ELR (cell line): ENCODE measurements at places on chromosomes 3 and 15.

- DNase-seq: peak; percentile 9
Measured at GRCh38 chr3:145015253-145015652, 1043.6 kb downstream of the DIPK2A start.

- DNase-seq: no peak
Measured at GRCh38 chr15:41647262-41647661, 12.9 kb upstream of the MGA start.

DNA sequence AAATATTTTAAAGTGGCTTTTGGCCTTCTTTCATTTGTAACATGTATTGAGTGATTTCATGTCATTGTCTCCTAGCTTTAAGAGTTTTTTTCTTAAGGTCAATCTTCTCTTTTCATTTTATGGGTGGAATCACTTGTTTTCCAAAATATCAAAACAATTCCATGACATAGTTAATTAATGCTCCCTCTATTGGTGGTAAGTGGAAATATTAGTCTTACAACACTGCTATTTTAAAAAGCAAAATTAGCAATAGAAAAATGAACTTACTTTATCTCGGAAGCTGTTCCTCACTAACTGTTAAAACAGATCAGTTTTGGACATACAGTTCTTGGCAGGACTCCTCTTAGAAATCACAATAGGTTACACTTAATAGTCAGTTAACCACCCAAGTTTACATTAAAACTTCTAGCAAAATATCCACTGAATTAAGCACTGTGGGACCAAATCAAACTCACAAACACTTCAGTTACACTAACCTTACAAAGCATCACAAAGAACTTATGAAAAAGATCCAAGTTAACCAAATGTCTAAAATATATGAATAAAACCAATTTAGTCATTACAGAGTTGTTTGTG lies 42.4 kb downstream of the TIGIT start:
- peak; percentile 37 for DNase-seq

- DNase-seq: no peak
Measured at GRCh38 chr15:99122831-99123712, 18.2 kb downstream of the SYNM start.

DNA sequence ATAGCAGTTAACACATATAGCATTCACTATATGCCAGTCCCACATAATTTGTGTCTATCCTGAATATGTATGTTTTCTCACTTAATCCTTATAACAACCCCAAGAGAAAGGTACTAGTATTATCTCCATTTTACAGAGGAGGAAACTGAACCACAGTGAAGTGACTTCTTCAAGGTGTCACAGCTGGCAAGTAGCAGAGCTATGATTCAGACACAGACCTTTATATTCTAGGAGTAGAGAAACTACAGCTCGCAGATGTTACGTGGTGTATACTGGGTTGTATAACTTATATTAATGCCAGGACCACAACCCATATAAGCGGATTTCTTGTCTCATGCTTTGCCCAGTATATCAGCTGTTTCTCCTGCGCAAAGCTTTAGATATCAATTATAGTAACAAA lies 29.5 kb upstream of the ICE2 start:
- DNase-seq: no peak

GRCh38 chr3:126294211-126294808 lies 62.9 kb downstream of the KLF15 start:
- no peak for DNase-seq

GRCh38 chr3:55453886-55454496 lies 33.1 kb downstream of the WNT5A start:
- no peak for DNase-seq

GRCh38 chr15:38486936-38487335 lies 33.0 kb downstream of the FAM98B start:
- DNase-seq: no peak

DNA sequence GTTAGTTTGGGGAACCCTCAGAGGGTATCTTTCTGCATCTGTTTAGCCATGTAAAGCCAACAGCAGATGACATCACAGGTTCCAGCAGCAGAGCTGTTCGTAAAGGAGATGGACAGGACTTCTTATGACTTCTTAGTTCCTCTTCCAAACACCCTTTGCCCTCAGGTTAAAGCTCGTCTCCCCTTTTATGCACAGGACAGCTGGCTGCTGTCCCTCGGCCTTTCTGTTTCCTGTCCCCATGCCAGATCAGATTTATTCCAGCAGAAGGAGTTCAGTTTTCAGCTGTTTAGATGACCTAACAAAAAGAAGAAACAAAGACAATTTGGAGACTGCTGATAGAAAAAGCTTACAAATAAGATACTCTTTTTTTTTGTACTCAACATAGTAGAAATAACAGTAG lies 45.1 kb downstream of the SEC22A start:
- DNase-seq: no peak

DNA sequence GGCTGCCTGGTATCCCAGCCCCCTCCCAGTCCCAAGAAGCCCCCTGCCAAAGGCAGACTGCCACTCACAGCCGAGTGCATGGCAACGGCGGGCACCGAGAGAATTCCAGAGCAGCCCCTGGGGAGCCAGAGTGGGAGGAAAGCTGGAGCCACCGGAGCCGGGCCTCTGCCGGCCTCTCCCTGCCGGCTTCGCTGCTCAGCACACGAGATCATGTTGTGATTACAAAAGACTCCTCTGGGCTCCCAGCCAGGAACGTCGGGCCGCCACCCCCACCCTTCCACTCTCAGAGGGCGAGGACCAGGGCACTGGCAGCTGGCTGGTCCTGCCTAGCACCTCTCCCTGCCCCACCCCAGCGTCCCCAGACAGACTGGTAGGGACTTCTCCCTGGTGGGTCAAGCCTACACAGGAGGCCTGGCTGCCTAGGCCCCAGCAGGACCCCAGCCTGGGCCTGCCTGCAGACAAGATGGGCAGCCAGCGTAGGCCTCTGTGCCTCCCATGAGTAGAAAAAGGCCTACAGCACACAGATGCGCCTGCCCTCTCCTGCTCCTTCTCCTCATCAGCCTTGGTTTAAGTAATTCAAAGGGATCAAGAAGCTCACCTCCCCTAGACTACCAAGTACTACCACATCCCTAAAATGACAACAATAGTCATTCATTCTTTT lies at the start of gene CCDC9B:
TSS of gene CCDC9B (minus strand) at position 200 of the 661 bp plus-strand sequence. CDS start at position 80, 120 bp downstream.
- peak; percentile 90 for DNase-seq

GRCh38 chr15:59178151-59178695 lies 28.4 kb upstream of the LDHAL6B start:
- DNase-seq: no peak

DNA sequence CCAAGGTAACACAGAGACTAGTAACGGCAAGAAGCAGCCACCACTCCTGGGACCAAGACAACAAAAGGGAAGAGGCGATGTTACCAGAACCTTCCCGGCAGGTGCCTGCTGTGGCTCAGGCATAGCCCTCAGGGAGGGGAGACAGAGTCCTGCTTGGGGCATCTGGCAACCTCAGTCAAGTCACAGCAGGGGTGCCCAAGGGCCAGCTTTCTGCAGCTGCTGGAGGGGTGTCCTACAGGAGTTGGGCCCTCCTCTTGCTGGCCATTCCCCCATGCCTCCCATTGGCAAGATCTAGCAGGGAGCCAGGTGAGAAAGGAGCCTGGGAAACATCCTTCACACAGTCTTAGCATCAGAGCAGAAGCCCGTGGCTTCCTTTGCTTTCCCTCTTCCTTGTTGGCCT lies 197.3 kb upstream of the IL12A start:
- no peak for DNase-seq
